ENCODE measurements at places on chromosomes 13 and 19. TPM values are rescaled to one million over a fixed set of nuclear protein-coding genes. Genes with fewer than 3 reads are reported as not detected.

The KCNC3 gene
- 36.0 TPM for polyA plus RNA-seq

The ZNF492 gene
- polyA plus RNA-seq: 2.5 TPM

The FBXO27 gene
- polyA plus RNA-seq: 10.0 TPM

The ZNF497 gene
- polyA plus RNA-seq: 7.1 TPM

The LILRA6 gene
- 0.53 TPM for polyA plus RNA-seq

The EGLN2 gene
- 85.6 TPM for polyA plus RNA-seq

The KLK3 gene
- 0.47 TPM for polyA plus RNA-seq

The ZNF568 gene
- polyA plus RNA-seq: 21.4 TPM

The SERP2 gene
- polyA plus RNA-seq: 9.6 TPM

The CDX2 gene
- polyA plus RNA-seq: not detected

The USHBP1 gene
- polyA plus RNA-seq: 5.9 TPM
